ENCODE measurements at places on chromosomes 1 and 21.

DNA sequence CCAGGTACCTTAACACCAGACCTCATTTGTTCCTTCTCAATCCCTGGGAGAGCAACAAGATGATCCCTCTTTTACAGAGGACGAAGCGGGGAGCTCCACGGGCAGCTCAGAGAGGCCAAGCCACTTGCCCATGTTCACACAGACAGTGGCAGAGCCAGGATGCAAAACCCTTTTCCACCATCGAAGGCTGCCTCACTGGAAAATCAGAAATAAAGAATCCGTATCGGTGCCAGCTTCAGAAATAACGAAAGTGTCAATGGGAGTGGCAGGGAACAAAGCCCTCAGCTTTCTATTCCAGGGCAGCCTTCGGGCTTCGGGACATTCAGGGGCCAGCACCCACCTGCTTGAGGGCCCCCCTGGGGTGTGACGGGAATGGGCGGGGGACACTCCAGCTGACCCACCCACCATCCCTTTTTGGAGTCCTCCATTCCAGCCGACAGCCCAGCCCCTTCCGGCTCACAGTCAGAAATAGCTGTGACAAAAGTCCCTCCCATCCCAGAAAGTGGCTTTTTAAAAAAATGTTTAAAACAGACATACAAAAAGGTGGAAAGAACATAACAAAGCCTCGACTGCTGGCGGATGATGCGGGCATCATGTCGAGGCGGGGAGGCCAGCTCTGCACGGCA, 6.0 kb downstream of the IFFO2 start:
- peak; percentile 24 for DNase-seq

GRCh38 chr1:244254467-244254866, 197.2 kb downstream of the ADSS2 start:
- peak; percentile 17 for DNase-seq

DNA sequence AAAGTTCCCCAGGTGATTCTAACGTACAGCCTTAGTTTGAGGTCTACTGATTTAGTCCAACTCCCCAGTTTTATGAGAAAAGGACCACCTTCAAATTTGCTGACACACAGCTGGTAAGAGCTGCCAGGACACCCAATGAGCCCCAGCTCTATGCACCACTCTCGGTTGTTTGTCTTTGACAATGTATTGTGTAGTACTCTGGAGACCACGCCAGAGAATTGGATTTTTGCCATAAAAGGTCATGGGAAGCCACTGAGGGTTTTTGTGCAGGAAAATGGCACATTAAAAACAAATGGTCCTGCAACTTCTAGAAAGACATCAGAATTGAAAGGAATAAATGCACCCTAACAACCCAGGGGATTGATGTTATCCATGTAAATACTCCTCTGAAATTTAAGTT, 7.1 kb upstream of the IER5 start:
- DNase-seq = no peak

DNA sequence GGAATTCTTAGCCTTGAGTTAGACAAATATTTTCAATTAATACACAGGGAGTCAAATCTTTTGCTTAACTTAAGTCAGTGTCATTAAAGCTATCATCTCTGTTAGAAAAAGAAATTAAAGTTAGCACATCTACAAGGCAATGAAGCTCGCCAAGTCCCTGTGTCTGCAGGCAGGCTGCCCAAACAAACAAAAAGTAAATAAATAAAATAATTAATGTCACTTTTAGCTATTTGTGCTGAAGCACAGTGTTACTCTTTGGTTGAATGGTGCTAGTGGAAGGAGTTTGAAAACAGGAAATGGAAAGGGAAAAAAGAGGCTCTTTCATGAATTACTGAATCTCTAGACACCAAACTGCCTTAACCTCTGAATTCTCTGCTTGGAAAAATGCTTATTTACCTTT, 37.1 kb upstream of the COL11A1 start:
- no peak for DNase-seq

DNA sequence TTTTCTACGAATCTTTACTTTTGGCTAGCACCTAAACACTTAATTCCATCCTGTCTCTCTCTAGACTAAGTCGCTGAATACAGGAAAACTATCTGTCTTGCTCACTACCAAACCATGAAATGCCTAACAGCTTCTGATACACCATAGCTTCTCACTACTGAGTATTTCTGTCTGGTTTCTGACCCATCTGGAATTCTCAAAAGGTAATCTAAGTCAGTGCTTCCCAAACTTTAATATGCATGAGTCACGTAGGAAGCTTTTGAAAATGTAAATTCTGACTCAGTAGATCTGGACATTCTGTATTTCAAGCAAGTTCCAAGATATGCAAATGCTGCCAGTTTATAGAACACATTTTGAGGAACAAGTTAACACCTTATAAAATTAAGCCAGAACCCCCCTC, 9.2 kb upstream of the OVGP1 start:
- DNase-seq = no peak

DNA sequence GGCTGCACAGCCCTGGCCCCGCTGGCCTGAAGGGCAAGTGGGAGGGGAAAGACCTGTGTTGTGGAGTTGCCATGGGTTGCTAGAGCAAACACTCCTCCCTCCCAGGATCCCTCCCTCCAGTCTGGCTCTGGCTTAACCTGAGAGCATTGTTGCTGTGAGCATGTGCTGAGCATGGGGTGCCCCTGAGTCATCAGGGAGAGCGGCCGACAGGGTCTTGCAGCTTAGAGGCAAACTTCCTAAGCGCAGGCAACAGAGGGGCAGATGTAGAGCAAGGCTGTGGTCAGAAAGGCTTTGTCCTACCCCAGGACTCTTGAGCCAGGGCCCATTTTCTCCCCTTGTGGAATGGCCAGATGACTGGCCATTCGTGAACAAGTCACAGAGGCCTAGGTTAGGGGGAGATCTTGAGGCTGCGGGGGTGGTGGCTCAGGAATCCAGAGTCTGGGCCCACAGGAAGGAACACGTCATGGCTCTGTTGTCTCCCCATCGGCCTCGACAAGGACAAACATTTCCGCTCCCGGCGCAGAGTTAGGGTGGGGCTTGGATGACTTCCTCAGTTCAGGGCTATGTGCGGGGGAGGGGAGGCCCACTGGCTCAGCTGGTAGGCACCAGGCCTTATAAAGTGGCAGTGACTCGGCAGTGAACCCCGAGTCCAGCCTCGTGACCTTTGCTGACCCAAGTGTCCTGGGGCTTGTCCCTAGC, 362 bp upstream of the DYNLT4 start:
- DNase-seq = peak; percentile 98

DNA sequence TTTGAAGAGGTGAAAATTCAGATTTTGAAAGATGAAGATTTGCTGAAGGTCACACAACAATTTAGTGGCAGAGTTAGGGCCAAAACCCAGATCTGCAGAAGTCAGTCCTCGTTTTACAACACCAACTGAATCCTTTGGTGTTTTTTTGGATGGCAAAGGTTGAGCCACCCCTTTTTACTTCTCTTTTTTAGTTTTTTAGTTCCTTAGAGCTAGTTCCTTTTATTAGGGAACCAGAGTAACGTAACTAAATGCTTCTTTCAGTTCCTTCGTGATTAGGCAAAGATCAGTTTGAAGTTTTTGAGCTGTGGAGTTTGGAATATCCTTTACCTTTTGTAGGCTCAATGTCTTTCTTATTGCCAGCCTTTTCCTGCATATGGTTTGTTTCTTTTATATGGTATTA, 67.9 kb upstream of the ARID1A start:
- peak; percentile 10 for DNase-seq
